ENCODE measurements at places on chromosomes 6 and 20. TPM values are rescaled to one million over a fixed set of nuclear protein-coding genes. Genes with fewer than 3 reads are reported as not detected.
A peak's percentile ranks its signal among the peaks of the same experiment; 100 is the strongest.

SAPCD1 gene
- not detected for total RNA-seq

PNISR gene
- 65.0 TPM for total RNA-seq

VTA1 gene
- total RNA-seq = 104 TPM

VPS16 gene
- 48.0 TPM for total RNA-seq

LINC00237 gene
- total RNA-seq = not detected

FKBP1C gene
- total RNA-seq = 0.72 TPM

GSTA3 gene
- not detected for total RNA-seq

SLC44A4 gene
- 0.36 TPM for total RNA-seq

DNA sequence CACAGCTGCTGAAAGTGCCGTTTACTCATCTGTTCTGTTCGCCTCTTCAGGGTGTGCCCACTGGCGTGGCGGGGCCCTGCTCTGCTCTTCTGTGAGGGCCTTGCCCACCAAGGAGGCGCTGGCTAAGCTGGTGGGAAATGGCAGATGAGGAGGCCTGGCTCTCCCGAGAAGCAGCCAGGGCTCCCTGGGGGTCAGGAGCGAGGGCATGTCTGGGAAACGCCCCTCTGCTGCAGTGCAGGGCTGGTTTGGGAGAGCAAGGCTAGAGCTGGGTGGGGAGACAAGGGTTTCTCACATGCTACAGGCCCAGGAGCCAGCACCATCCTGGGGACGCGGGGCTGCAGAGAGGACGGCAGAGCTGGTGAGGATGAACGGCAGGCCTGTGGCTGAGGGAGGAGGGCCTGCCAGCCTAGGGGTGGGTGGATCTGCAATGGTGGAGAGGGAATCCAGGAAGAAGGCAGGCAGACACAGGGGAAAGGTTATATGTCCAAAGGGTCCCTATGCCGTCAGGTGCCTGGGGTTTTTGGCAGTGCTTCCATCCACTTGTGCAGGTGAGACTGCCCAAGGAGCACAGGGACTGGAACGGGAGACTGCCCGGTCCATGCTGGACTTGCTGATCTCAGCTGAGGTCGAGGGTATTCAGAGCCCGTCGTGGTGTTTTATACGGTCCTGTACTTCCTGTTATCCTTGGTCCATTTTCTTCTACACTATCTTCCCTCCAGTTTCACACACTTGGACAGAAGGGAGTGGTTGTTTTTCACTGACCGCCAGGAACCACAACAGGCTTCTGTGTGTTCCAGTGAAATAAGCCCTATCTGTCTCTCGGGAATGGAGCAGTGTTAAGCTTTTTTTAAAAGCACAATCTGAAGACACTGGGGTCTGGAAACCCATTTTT is 119.2 kb downstream of the SYCP2 start:
- DNase-seq = no peak
- no peaks in the 10 kb centered on the region for H3K4me1 ChIP-seq
- H3K4me3 ChIP-seq = no peak overlapping the region
- no peaks in the 10 kb centered on the region for H3K27me3 ChIP-seq
- no peaks in the 10 kb centered on the region for H3K36me3 ChIP-seq
- no peak overlapping the region for H3K27ac ChIP-seq

GRCh38 chr6:38138374-38138773 is 318.8 kb downstream of the ZFAND3 start:
- H3K27ac ChIP-seq = no peak overlapping the region
- H3K27me3 ChIP-seq = no peaks in the 10 kb centered on the region
- H3K4me3 ChIP-seq = no peak overlapping the region
- H3K36me3 ChIP-seq = peaks cover 7% of the 10 kb centered on the region

GRCh38 chr20:37776049-37776448 is 82.2 kb downstream of the CTNNBL1 start:
- no peaks in the 10 kb centered on the region for H3K4me1 ChIP-seq
- peaks cover 6% of the 10 kb centered on the region for H3K36me3 ChIP-seq
- no peak overlapping the region for H3K27ac ChIP-seq

DNA sequence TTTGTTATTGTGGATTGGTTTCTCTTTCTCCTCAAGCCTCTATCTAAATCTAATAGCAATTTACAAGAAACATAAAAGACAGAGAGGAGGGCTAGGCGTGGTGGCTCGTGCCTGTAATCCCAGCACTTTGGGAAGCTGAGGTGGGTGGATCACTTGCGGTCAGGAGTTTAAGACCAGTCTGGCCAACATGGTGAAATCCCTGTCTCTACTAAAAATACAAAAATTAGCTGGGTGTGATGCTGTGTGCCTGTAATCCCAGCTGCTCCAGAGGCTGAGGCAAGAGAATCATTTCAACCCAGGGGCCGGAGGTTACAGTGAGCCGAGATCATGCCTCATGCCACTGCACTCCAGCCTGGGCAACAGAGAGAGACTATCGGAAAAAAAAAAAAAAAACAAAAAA is 46.6 kb downstream of the SLC2A12 start:
- peaks cover 7% of the 10 kb centered on the region for H3K4me1 ChIP-seq
- no peaks in the 10 kb centered on the region for H3K27me3 ChIP-seq
- no peak for DNase-seq
- no peak overlapping the region for H3K27ac ChIP-seq
- no peaks in the 10 kb centered on the region for H3K36me3 ChIP-seq

DNA sequence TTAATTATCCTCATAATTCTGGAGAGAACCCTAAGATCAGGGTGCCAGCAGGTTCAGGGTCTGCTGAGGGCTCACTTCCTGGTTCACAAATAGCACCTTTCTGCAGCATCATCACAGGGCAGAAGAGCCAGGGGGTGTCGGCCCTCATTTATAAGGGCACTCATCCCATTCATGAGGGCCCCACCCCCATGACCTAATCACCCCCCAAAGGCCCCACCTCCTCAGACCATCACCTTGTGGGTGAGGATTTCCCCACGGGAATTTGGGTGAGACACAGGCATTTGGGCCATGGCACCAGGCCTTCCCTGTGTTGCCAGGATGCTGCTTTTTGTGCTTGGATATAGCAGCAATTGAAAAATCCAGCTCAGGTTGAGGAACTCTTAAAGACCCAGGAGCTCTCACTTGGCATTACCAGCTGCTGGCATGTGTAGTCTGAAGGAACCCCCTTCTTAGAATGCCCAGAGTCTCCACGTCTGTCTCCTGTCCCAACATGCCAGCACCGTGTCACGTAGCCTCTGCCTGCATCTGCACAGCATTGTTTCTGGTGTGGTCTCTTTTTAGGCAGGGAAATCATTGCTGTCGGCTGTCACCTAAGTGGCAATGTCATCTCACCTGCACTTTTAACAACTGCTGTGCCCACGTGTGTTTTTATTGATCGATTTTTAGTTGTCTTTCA is 71.5 kb downstream of the RPP40 start:
- H3K36me3 ChIP-seq = no peaks in the 10 kb centered on the region
- H3K4me3 ChIP-seq = no peak overlapping the region

- H3K36me3 ChIP-seq = no peaks in the 10 kb centered on the region
- no peak overlapping the region for H3K4me3 ChIP-seq
- H3K27ac ChIP-seq = no peak overlapping the region
- peaks cover 13% of the 10 kb centered on the region for H3K27me3 ChIP-seq
Observed at GRCh38 chr20:58130156-58130555, 98.3 kb downstream of the ANKRD60 start.

DNA sequence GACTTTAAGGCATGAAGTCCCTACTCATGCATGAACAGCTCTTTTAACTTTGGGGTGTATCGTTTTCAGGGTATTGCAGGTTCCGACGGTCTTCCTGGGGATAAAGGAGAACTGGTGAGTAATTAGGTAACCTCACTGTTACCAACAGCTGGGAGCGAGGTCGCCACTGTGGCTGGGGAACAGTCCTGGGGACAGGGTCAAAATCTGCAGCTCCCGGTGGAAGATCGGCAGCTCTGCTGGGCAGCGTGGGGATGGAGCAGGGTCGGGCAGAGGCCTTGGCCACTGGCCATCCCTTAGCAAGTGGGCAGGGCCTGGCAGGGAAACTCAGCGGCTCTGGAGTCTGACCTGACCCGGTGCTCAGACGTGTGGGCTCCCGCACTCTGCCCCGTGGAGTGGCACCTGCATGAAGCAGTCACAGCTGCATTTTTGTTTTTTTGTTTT is 16.1 kb downstream of the COL9A3 start:
- H3K27ac ChIP-seq = no peak overlapping the region
- H3K36me3 ChIP-seq = no peaks in the 10 kb centered on the region
- H3K27me3 ChIP-seq = no peaks in the 10 kb centered on the region
- H3K4me3 ChIP-seq = no peak overlapping the region
- H3K4me1 ChIP-seq = peaks cover 3% of the 10 kb centered on the region

- H3K27ac ChIP-seq = no peak overlapping the region
- peak; percentile 25 for DNase-seq
- peaks cover 6% of the 10 kb centered on the region for H3K4me1 ChIP-seq
- no peak overlapping the region for H3K4me3 ChIP-seq
- peaks cover 39% of the 10 kb centered on the region for H3K27me3 ChIP-seq
- no peaks in the 10 kb centered on the region for H3K36me3 ChIP-seq
Observed at GRCh38 chr6:33885132-33886057, 81.6 kb upstream of the MLN start.

DNA sequence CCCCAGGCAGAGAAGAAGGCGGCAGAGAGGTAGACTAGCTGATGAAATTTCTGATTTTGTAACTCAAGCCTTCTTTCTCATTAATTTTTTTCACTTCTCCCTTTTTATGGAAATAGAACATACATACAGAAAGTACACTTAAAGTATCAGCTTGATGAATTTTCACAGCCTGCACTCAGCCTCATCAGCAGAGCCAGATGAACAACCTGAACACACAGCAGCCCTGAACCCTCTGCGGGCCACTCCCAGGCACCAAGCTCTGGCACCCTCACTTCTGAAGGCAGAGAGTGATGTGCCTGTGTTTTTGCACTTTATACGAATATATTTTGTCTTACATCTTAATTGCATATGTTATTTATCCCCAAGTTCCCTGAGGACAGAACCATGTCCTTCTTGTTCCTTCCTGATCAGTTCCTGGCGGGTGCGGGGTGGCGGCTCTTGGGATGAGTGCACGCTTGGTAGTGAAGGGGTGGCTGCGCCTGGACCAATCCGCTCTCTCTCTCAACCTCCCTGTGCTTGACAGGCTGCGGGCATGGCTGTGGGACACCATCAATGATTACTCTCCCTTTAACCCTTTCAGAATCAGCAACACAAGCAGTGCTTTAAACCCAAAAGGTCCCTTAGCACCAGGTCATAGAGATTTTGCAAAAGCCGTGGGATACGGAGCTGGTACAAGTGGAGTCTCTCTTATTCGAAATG is 34.8 kb upstream of the AFDN start:
- H3K4me1 ChIP-seq = no peaks in the 10 kb centered on the region
- no peak for DNase-seq
- no peak overlapping the region for H3K4me3 ChIP-seq
- H3K36me3 ChIP-seq = no peaks in the 10 kb centered on the region
- peaks cover 5% of the 10 kb centered on the region for H3K27me3 ChIP-seq

- no peak overlapping the region for H3K4me3 ChIP-seq
- H3K27me3 ChIP-seq = no peaks in the 10 kb centered on the region
- peaks cover 10% of the 10 kb centered on the region for H3K4me1 ChIP-seq
Observed at GRCh38 chr6:15622045-15622740, 40.6 kb downstream of the DTNBP1 start.

- H3K27me3 ChIP-seq = peaks cover 10% of the 10 kb centered on the region
- no peaks in the 10 kb centered on the region for H3K36me3 ChIP-seq
- H3K27ac ChIP-seq = no peak overlapping the region
Observed at GRCh38 chr6:139014945-139015344, 13.6 kb upstream of the ABRACL start.

DNA sequence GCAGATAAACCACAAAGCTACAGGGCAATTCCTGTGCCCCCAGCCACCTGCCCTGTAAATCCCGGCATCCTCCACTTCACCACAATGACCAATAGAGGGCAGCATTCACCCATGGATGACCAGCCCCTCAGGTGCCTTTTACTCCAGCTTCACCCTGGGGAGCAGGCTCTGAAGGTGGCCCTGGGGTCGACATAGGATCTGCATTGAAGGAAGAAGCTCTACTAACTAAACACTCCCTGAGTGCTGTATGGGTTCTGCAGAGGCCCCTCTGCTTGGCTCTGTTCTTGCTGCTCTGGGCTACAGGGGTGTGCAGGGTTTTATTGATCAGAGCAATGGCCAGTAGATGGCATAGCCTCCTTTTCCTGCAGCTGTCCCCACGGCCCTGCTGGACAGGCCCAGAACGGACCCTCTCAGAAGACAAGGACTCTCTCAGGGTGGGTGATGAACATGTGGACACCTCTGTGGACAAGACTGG is 20.3 kb downstream of the CST4 start:
- H3K4me1 ChIP-seq = no peaks in the 10 kb centered on the region
- DNase-seq = peak; percentile 50
- H3K27me3 ChIP-seq = peaks cover 8% of the 10 kb centered on the region
- H3K27ac ChIP-seq = no peak overlapping the region

- no peak overlapping the region for H3K4me3 ChIP-seq
- H3K27me3 ChIP-seq = no peaks in the 10 kb centered on the region
- no peak overlapping the region for H3K27ac ChIP-seq
Observed at GRCh38 chr6:170163405-170164170, 127.3 kb downstream of the DLL1 start.

DNA sequence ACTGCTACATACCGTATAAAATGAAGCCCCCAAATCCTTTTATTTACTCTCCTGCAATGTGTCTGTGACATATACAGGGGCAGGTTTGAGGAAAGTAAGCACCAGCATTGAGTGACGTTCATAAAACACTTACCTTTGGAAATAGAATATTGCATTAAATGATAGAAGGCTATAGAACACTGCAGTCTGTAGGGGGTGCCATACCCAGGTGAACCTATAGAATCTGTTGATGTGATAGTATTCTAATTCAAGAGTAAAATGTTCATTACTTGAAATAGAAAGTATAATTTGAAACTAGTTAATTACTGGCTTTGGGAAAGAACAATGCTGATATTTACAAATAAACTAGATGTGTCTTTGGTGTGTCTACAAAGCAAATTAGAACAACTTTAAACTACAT is 47.0 kb upstream of the PRL start:
- H3K27ac ChIP-seq = no peak overlapping the region
- no peaks in the 10 kb centered on the region for H3K4me1 ChIP-seq
- H3K4me3 ChIP-seq = no peak overlapping the region
- no peak for DNase-seq
- no peaks in the 10 kb centered on the region for H3K27me3 ChIP-seq

DNA sequence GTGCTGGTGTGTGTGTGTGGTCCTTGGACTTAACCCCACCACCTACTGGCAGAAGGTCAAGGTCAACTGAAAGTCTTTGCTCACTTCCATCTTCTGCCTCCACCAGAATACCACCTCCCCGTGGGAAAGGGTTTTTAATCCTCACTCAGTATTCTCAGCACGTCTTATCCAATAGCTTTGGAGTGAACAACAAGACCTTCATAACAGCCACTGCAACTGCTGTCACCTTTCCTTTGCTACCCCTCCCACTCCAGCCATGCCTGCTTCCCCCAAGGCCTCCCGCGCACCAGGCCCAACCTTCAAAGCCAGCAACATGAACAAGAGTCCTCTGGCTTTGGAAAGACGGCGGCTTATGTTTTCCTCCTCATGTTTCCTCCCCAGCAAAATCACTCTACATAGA is 787 bp upstream of the BTN2A2 start:
- DNase-seq = no peak
- H3K27ac ChIP-seq = no peak overlapping the region
- peaks cover 2% of the 10 kb centered on the region for H3K4me1 ChIP-seq
- H3K4me3 ChIP-seq = no peak overlapping the region
- no peaks in the 10 kb centered on the region for H3K27me3 ChIP-seq
- H3K36me3 ChIP-seq = 0 out of 2 replicates have a peak, but pooled peaks cover 2% of the 10 kb centered on the region

Measured in IMR-90 (cell line).